ENCODE measurements at places on chromosomes 4 and X. TPM values are rescaled to one million over a fixed set of nuclear protein-coding genes. Genes with fewer than 3 reads are reported as not detected.

Gene TSPAN5
- 46.8 TPM for total RNA-seq

Gene SSX2
- total RNA-seq, result not detected

Gene GLRA3
- not detected for total RNA-seq

Gene GALNTL6
- not detected for total RNA-seq

Gene IBSP
- total RNA-seq, result not detected

Gene ZAR1
- not detected for total RNA-seq

Gene UGT2B17
- total RNA-seq, result not detected

Gene ASMT
- not detected for total RNA-seq

Gene NUP62CL
- total RNA-seq, result not detected

Data from bronchial smooth muscle cell (primary cell).